ENCODE measurements at places on chromosomes 7 and 10.

DNA sequence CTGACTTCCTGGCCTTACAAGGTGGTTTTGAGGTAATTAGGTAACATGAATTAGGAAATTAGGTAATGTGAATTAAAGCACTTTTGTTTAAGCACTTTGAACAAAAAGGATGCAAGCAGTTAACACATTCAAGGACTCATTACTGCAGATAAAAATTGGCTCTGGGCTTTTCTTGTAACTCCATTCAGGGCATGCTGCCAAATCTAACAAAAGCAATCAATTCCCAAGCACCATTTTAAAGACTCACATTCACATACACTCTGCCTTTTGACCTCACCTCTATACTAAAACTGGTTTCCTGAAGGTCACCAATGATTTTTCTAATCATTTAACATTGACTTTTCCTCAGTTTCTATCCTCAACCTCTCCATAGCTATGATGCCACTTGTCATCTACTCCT is 251.2 kb upstream of the RHOBTB1 start:
- DNase-seq: no peak

GRCh38 chr10:132806110-132806509 is 20.2 kb upstream of the NKX6-2 start:
- DNase-seq: no peak

DNA sequence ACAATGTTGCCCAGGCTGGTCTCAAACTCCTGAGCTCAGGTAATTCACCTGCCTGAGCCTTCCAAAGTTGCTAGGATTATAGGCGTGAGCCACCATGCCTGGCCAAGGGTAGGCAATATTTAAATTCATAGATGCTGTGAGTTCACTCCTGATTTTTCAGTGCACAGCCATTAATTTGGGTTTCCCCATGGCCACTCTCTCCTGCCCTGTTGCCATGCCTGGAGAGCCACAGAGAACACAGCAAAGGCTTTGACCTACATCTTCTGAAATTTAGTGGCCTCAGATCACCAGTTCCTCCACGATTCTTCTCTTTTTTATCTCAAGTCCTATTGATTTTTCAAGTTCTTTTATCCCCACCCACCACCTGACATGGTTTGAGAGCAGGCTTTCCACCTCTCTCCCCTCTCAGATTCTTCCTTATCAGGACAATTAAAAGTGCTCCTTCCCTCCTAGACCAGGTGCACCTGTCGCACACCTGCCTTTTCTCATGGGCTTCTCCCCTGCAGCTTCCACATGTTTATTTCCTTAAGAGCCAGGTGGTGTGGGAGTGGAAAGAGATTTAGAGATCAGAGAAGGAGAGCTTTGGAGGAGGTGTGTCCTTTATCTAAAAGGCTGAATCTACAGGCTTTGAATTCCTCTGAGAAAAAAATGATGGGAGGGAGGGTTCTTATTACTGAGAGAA is 123.8 kb downstream of the ADRA2A start:
- DNase-seq: no peak

- no peak for DNase-seq
Observed at GRCh38 chr7:86328801-86329433, 314.8 kb upstream of the GRM3 start.

DNA sequence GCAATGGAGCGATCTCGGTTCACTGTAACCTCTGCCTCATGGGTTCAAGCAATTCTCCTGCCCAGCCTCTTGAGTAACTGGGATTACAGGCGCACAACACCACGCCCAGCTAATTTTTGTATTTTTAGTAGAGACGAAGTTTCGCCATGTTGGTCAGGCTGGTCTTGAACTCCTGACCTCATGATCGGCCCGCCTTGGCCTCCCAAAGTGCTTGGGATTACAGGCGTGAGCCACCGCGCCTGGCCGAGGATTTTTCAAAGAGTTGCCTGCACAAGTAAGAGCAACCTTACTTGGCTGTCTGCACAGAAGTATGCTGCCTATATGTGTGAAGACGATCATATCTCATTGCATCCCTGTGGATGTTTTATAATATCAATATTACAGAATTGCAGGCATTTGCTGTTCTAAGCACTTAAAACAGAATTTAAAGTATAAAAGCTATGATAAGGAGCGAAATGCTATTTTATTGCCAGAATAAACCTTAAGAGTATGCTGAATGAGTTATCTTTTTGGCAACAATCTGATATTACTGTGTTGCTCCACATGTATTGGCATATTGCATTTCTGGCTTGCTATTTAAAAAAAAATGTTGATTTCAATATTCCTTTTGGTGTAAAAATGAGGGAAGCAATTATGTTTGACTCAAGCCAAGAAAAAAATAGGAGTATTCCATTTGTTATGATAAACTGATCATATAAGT is 379.4 kb upstream of the SEMA3D start:
- DNase-seq: no peak

DNA sequence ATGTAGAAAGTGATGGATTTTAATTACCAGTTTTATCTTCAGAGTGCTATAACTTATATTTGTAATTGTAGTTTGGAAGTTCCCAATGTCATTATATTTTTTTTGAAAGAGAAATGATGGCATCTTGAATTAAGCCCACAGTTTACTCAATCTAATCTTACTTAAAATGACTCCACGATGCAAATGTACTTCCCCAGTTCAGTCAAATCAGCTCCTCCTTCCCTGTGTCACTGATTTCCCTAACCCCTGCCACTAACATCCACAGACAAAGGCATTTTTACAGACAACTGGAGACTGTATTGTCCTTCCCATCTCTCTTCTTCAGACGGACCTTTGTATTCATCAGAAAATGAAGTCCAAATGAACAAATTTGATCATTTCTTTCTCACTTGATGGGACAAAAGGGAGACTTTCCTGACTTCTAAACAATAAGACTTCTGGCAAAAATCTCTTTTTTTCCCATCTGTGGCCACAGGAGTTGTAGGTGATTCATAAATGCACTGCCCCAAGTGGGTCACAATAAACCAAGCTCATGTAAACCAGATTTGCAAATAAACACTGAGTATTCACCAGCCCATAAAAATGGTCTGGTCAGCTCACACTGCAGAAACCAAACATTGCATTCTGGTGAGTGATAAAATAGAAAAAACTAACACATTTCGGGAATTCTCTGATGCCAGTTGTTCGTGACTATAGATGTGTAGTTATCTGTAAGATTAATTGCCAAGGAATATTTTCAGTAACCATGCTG is 162.9 kb downstream of the FANK1 start:
- DNase-seq: no peak

GRCh38 chr10:73999703-74000102 is 1.8 kb downstream of the VCL start:
- no peak for DNase-seq

DNA sequence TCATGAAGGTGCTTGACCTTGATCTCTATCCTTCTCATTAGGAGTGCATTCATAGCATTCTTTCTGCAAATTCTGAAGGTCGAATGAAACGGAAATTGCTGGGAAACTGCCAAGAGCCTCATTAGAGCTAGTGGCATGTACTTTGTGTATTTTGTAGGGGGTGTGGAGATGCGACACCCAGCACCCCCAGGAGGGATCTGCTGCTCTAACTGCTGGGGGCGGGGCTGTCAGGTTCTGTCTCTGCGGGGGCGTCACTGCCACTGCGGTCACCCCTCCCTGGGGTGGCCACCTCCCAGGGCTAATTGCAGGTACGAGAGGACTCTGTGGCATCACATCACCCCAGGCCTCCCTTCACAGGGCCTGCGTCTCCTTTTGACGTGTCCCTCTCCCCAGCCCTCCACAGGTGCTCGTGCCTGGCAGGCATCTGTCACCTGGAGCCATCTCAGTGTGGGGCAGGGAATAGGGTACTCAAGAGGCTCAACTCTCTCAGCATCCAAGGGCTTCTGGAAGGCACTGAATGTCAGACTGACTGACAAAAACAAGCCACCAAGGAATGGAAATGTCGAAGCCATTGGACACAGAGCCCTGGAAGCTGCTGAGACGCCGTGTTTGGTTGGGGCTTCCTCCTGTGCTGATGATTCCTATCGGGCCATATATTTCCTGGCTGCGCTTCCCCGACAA is 151.1 kb downstream of the ACTR3B start:
- DNase-seq: no peak

- DNase-seq: no peak
Observed at GRCh38 chr7:117717357-117717756, 155.9 kb downstream of the CTTNBP2 start.

DNA sequence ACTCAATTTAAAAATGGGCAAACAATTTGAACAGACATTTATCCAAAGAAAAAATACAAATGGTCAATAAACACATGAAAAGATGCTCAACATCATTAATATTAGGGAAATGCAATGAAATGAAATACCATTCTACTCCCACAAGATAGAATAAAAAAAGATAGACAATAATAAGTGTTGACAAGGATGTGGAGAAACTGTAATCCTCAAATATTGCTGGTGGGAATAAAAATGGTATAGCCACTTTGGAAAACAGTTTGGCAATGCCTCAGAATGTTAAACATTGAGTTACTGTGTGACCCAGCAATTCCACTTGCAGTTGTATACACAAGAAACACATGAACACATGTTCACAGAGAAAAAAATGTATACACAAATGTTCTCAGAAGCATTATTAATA is 197.6 kb downstream of the RELN start:
- no peak for DNase-seq

DNA sequence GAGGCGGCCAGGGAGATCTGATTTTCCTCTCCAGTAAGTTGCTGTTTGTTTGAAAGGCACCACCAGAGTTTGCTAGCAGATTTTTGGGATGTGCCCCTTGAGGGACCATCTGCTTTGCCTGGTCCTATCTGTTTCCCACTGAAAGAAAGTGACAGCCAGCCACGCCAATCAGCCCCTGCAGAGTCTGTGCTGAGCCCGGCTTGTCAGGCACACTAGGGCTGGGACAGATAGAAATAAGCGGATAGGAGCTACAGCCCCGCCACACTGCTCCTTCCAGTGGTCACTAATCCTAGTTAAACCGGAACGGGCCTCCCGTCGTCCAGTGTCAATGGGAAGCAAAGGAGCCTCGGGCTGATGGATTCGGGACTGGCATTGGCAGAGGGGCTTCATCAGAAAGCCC is 161.9 kb upstream of the PRR15 start:
- DNase-seq: no peak

DNA sequence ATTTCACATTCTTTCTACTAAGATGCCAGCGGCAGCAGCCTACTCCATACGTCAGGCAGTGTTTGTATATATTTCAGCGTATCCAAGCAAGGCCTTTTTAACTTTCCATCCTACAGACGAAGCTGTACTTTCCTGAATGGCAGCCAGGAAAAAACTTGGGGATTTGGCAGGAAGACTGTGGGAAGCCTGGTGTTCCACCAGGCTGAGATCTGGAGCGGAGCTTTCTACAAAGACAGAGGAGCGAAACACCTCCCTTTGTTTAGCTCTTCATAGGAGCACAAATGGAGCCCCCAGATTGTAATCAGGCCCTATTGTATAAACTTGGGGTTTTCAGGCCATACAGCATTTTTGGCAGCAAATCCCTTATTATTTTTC is 143.8 kb downstream of the TES start:
- DNase-seq: no peak

DNA sequence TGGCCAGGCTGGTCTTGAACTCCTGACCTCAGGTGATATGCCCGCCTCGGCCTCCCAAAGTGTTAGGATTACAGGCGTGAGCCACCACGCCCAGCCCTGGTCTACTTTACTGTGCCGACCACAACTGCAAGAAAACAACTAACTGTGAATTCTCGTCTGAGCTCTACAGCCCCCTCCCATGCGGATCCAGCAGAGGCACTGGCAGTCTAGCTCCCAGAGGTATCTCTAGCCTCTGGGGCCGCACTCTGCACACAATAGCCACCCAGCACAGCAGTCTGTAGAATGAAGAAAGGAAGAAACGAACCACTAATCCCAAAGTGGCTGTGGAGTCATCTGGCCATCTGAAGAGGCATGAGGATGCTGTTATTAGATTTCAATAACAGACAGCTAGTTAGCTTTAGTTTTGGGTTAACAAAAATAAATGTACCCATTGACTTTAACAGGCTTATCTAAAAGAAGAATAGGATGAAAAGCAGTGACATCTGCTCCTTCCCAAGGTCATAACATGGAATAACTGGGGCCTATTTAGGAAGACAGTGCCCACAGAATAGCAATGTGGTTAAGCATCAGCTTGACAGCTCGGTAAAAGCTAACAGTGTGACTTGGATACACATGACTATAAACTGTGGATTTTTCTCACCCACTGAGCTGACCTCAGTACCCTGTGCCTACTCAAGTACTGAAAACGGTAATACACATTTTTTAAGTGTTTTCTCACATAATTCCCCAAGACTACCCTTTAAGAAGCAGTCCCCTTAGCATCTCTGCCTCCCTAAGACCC is 131.9 kb downstream of the TNS3 start:
- no peak for DNase-seq

DNA sequence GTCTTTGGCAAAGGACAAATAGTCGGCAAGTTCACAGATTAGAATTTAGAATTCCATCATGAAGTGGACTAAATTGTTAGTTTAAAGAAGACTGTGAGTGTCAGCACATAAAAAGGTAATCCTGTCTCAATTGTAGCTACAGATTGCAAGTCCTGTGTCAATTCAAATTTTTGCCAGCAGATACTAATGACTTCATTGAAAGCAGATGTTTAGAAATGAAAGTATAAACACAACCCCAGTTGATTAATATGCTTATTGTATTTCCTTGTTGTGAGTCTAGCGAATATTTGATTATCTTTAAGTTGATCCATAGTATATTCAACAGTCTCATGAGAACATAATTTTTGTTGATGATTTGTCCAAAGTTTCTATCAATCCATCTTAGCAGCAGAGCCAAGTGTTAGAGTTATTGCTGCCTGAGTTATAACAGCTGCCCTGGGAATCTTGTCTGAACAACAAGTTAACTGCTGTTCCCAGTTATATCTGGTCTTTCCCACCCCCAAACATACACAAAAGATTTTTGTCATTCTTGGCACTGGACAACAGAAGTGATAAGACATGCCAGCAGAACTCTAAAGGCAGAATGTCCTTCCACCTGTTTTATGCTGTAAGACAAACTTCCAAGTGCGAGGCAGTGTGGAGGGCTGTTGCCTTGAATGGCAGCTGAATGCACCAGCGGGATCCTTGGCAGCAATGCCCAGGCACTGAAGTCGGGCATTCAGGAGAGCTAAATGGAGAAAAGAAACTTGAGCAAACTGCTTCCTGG is 21.3 kb upstream of the HERPUD2 start:
- no peak for DNase-seq

DNA sequence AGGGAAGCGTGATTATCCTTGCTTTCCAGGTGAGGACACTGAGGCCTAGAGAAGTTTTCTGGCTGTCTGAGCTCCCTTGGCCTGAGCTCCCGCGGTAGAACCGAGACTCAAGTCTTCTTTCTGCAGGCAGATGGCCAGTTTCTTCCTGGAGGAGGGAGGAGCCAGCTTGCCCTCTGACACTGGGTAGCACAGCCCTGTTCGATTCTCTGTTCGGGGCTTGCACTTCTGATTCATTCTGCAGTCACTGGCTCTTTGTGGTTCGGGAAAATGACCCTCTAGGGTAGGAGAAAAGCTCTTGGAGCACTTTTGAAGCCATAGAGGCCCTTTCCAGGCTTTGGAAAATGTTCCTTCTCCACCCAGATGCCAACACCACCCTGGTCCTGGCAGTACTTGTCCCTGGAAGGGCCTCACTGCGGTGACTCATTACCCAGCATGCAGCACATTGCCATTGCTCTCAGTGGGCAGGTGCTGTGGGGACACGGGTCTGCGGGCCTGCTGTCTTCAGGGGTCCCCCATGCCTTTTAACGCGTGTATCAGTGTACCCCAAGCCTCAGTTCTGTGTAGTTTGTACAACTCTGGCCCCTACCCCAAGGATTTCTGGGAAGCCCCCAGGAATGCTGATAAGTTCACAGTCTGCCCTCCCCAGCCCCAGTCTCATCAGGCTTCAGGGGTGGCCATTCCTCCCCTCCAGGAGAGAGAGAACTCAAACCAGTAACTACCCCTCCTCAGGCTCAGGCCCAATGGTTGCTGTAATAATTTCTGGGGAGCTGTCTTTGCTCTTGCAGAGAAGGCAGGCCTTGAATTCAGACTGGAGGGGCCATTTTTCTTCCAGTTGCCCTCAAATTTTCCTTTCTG is 11.9 kb downstream of the CHST3 start:
- no peak for DNase-seq
